ENCODE measurements at places on chromosomes 12 and 14.

DNA sequence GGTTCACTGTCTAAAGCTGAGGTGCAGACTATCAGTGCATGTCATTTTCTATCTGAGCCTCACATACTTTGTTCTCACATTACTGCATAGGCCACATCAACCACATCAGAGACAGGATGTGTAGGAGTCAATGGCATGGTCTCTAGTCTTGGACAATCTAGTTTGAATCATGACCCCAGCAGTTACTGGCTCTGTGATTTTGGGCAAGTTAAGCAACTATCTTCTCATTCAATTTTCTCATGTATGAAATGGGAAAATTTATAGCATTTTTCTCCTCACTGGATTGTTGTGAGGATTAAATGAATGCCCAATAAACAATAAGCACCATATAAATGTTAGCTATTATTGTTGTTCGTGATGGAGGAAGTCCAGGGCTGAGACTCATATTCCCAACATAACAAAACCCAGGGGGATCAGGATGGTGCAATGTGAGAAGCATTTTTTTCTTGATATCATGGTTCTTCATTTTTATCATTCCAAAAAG is 432.6 kb downstream of the LRIG3 start:
- peak; percentile 76 for DNase-seq

DNA sequence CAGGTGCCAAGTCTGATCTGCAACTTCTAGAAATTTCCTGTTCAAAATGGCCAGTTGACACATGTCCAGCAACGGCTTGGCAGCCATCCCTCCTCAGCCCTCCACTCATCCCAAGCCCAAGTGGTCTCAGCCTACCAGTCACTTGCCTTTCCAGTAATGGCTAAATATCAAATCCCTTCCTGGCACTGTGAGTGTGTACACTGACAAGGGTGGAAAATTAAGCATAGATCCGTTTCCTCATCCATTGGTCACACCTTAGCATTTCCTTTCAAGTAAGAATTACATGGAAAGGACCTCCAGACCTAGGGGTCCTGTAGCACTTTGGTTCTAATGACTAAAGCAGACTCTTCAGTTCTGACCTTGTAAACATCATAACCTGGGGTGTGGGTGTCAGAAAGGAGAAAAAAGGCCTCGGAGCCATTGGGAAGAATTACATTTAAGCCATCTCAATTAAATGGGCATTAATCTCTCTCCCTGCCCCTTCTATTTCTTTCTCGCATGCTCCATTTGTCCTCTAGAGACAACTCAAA is 15.4 kb downstream of the LLPH start:
- no peak for DNase-seq

GRCh38 chr14:44889595-44890471 is 71.9 kb downstream of the KLHL28 start:
- DNase-seq = no peak

DNA sequence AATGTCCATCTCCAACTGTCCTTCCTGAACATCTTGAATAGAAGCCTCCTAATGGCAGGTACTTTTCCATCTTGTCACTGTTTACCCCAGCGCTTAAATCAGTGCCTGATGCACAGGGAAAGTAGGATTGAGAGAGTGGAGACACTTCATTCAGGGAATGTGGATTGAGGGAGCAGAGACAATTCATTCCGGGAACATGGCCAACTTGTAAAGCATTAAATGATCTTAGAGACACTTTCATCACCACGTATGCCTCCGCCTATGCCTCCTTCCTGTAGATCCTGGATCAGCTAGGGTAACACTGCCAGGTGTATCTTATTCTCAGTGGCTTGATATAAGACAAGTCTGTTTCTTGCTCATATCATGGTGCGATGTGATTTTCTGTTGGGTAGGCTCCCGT is 67.6 kb upstream of the CSRP2 start:
- DNase-seq = no peak

DNA sequence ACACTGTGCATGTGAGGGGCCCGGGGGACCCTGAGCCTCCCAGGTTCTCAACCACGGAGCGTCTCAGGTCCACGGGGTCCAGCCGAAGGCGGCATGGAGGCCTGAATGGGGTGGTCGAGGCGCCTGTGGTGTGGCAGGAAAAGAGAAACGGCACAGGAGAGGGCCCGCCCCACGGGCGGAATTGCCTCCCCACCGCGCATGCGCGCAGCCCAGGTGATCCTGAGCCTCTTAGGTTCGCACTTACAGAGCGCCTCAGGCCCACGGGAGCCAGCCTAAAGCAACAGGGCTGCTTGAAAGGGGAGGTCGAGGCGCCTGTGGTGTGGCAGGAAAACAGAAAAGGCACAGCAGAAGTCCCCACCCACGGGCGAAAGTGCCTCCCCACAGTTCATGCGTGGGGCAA is 311.0 kb downstream of the ALG10 start:
- no peak for DNase-seq

GRCh38 chr14:88919502-88919901 is 95.1 kb downstream of the TTC8 start:
- no peak for DNase-seq

DNA sequence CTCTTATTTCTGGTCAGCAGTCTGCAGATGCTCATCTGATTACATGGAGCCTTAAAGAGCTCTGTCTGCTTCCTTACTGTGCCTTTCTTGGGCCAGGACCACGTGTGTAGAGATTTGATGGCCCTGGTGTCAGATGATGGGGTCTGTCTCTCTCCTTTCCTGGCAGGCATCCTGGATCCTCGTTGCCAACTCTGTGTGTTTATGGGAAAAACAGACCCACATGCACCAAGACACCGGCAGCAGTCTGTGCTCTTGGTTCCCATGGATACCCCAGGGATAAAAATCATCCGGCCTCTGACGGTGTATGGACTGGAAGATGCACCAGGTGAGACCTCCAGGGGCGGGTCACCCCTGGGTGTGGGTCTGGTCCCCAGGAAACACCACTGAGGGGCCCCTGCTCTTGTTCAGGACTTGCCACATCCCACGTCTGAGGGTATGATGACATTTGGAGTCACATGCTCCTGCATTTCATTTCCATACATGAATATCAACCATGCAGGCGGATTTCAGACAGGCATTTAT is 18.5 kb upstream of the ALDH2 start:
- no peak for DNase-seq

DNA sequence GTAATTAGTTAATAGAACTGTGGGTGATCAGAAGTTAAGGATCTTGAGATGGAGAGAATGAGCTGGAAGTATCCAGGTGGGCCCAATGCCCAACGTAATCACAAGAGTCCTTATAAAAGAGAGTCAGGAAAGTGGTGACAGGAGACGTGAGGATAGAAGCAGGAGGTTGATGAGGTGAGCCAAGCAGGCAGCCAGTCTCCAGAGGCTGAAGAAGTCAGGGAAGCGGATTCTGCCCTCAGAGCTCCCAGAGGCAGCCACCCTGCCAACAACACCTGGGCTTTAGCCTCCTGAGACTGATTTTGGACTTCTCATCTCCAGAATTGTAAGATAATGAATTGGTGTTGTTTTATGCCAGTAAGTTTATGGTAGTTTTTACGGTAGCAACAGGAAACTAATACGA is 10.1 kb upstream of the SAV1 start:
- DNase-seq = no peak

DNA sequence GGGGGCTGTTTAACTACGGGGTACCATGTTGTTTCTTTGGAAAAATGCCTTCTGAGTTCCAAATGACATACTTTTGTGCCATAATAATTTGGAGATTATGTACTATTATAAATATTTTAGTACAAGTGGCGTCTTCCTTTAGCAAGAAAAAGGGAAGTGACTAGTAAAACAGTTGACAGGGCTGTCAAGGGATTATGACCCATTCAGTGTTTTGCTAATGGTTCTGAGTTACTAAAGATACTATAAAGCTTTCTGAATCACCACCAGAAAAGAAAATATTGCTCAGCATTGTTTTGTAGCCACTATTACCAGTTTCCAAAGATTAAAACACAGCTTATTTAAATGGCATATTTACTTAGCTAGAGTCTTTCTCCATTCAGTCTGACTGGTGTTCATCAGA is 334.9 kb downstream of the SNAPC1 start:
- DNase-seq = no peak

GRCh38 chr12:125210104-125210755 is 145.0 kb downstream of the AACS start:
- DNase-seq = no peak

- peak; percentile 86 for DNase-seq
These were observed 4.8 kb downstream of the ELK3 start for GRCh38 chr12:96198965-96199364.

DNA sequence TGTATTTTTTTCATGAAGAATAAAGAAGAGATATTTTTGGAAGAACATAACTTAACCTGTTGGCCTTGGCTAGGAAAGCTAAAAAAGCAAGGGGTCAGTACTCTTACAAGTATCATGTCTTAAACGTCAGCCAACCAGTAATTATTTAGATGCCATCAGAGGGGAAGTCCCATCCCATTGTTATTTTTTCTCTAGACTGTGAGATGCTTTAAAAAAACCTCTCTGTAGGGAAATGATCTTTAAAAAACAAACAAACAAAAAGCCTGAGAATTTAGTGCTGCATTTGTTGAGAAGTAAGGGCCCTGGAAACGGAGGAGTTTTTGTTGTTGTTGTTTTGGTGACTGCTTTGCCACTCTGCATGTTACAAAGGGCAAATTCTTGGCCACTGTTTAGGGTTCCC is 474.0 kb downstream of the ZFP36L1 start:
- DNase-seq = no peak

- peak; percentile 95 for DNase-seq
These were observed 316.4 kb downstream of the ZFP36L1 start for GRCh38 chr14:68476212-68477109.

DNA sequence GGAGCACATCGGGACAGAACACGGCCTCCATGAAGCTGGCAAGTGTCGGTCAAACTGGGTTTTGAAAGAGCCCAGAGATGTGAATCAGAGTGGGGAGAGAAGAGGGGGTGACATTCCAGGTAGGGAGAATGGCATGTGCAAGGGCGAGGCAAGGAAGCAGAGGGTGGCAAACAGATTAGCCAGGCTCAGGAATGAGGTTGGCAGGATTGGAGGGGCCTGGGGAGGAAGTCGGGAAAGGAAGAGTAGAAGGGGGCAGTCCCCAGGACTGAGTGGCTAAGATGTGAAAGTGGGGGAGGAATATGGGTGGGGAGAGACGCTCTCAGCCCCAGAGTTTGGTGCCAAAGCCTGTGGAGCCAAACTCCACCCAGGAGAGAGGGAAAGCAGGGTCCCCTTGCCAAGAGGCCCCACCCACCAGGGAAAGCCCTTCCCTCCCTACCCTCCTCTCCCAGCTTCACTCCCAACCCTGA is 5.5 kb upstream of the HDAC7 start:
- DNase-seq = no peak

GRCh38 chr14:68665792-68666204 is 127.1 kb downstream of the ZFP36L1 start:
- no peak for DNase-seq

- no peak for DNase-seq
These were observed 810 bp downstream of the MARCHF9 start for GRCh38 chr12:57755454-57756372.

GRCh38 chr12:82627799-82628198 is 58.9 kb upstream of the TMTC2 start:
- peak; percentile 56 for DNase-seq

GRCh38 chr12:69533844-69534243 is 51.4 kb upstream of the CCT2 start:
- no peak for DNase-seq

DNA sequence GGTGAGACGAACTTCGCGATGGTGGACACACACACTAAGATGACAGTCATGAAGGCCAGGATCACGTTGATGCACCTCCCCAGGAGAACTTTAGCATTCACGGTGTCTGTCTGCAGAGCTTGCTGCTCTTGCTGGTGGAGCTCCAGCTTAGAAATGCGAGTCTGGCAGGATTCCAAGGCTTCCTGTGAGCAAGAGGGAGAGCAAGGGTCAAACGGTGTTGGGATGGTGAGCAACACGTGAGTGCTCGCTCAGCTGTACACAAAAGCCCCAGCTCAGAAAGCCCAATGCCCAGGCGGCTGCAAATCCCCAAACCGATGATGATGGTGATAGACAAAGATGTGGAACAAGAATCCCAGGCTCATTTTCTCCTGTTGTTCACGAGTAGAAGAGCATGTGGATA is 78.8 kb downstream of the TMCC3 start:
- peak; percentile 92 for DNase-seq

DNA sequence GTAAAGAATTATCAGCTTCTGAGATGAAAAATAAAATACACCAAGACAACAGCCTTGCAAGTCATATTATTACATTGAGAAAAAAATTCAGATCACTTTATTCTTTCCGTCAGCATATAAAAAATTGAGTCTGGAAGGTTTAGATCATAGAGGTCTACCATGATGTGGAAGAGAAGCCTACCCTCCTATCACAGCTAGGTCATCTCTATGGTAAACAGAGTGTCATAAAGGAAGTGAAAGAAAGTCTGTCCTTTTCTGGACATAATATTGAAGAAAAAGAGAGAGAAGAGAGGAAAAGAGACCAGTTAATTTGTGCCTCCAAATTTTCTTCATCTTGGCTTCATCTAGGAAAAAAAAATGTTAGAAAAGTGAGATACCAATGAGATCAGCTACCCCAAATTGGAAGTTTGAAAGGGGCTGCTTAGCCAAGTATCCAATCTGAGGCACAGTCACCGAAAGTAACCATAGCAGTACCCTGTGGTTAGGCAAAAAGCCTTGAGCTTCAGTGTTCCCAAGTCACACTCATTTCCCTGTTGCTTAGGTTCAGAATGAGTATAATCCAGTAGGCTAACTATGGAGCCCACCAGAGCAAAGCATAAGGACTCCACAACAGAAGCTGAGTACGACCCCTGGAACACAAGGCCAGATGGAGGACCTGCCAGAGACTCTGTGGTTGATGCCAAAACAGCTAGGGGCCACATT is 38.1 kb downstream of the DUSP6 start:
- DNase-seq = no peak

Measured in fibroblast of pulmonary artery (primary cell).